ENCODE measurements at places on chromosomes 7 and 10.

DNA sequence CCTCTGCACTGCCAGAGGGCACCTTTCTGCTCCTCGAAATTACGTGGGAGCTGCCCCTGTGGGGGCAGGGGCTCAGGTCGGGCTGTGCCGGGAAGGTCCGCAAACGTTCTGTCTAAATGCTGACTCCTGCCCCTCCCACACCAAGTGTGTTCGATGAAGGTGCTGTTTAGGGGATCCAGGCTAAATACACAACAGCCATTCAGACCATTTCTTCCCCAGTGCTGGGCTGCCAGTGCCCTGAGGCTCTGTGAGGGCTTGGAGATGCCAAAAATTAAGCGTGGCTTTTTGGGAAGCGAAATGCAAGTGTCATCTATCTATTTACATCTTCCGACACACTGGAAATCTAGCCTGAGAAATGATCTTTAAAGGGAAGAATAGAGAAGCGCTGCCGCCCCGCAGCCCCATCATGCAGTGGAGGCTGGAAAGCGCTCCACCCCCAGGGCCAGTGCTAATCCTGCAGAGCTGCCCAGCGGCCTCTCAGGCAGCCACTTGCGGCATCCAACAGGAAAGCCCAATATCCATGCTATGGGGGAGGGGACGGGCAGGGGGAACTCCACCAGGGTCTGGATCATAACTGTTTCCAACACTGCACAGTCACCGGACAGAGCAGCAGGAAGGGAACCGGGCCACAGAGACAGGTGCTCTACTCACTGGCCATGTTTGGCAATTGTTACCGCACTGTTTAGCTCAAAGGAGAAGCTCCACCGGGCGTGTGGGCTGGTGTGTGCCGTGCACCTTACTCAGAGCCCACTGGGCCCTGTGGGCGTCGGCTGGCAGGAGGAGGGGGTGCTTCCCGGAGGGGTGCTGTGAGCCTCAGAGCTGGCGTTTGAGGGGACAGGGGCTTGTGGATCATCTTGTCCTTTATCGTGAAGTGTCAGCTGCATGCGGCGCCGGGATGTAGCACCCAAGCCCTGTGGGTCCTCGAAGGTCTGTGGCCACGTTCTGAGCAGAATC is 205.5 kb downstream of the DNAJB6 start:
- H3K4me3 ChIP-seq = no peak overlapping the region
- H3K27me3 ChIP-seq = no peaks in the 10 kb centered on the region
- H3K4me1 ChIP-seq = no peaks in the 10 kb centered on the region
- no peak overlapping the region for H3K27ac ChIP-seq
- DNase-seq = no peak
- no peaks in the 10 kb centered on the region for H3K36me3 ChIP-seq

DNA sequence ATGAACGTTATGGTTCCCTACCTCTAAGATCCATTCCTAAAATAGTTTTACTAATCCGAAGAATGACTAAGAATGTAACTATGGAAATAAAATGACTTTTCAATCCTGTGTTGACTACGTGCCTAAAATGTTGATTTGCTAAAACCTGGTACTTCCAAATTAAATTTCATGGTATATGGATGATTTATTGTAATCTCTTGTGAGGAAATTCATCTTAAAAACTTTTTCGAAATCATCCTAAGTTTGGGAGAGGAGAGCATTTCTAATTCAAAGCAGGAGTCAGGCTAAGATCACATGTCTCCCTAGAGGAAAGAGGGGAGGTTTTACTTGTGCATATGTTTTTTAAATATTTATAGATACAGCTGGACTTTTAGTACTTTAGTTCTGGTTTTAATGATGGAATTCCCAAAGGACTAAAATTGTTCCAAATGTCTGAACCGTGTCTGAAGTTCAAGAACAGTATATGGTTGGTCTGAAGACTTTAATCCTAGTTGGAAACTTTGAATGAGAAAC is 483.9 kb downstream of the AUTS2 start:
- no peak overlapping the region for H3K27ac ChIP-seq
- no peak overlapping the region for H3K4me3 ChIP-seq
- DNase-seq = no peak
- H3K4me1 ChIP-seq = no peaks in the 10 kb centered on the region

GRCh38 chr7:41241641-41242040 is 461.2 kb downstream of the INHBA start:
- H3K4me3 ChIP-seq = no peak overlapping the region
- no peaks in the 10 kb centered on the region for H3K4me1 ChIP-seq
- no peak overlapping the region for H3K27ac ChIP-seq
- H3K27me3 ChIP-seq = no peaks in the 10 kb centered on the region
- DNase-seq = no peak

- DNase-seq = no peak
- no peaks in the 10 kb centered on the region for H3K4me1 ChIP-seq
- H3K27me3 ChIP-seq = no peaks in the 10 kb centered on the region
- H3K27ac ChIP-seq = no peak overlapping the region
These were observed 11.6 kb downstream of the GHRHR start for GRCh38 chr7:30975256-30975899.

- peaks cover 6% of the 10 kb centered on the region for H3K36me3 ChIP-seq
- H3K4me3 ChIP-seq = no peak overlapping the region
- H3K4me1 ChIP-seq = peaks cover 2% of the 10 kb centered on the region
- H3K27ac ChIP-seq = no peak overlapping the region
- DNase-seq = peak; percentile 59
- no peaks in the 10 kb centered on the region for H3K27me3 ChIP-seq
These were observed 29.0 kb downstream of the PLAC9 start for GRCh38 chr10:80161321-80162083.

Data from H1 (cell line).